CD4-positive, alpha-beta T cell treated with Interleukin-17A for 4 hours (primary cell): ENCODE measurements at places on chromosomes 11 and 22.

- no peak for DNase-seq
Measured at GRCh38 chr22:46937185-46937584, 174.7 kb downstream of the TBC1D22A start.

GRCh38 chr11:120012245-120012644 lies 125.7 kb downstream of the TRIM29 start:
- DNase-seq, result no peak

GRCh38 chr11:129239207-129239606 lies 47.1 kb upstream of the ARHGAP32 start:
- DNase-seq, result no peak

GRCh38 chr11:83793310-83793709 lies 507.1 kb upstream of the CCDC90B start:
- DNase-seq, result no peak

DNA sequence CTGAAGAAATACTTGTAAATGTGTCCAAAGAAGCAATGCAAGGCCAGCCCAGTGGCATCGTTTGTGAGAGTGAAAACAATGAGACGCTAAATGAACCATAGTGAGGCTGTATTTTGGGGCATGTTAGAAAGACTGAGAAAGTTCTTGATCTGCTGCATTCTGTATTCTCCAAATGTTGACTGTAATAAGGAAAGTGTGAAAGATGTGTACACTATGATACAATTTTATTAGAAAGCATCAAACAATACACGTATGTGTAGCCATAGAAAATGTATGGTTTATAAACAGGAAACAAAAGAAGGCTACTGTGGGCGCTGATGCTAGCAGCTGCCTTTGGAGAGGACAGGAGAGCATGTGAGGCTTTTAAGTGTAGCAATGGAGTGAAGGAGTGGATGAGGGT lies 233.5 kb upstream of the E2F8 start:
- no peak for DNase-seq

DNA sequence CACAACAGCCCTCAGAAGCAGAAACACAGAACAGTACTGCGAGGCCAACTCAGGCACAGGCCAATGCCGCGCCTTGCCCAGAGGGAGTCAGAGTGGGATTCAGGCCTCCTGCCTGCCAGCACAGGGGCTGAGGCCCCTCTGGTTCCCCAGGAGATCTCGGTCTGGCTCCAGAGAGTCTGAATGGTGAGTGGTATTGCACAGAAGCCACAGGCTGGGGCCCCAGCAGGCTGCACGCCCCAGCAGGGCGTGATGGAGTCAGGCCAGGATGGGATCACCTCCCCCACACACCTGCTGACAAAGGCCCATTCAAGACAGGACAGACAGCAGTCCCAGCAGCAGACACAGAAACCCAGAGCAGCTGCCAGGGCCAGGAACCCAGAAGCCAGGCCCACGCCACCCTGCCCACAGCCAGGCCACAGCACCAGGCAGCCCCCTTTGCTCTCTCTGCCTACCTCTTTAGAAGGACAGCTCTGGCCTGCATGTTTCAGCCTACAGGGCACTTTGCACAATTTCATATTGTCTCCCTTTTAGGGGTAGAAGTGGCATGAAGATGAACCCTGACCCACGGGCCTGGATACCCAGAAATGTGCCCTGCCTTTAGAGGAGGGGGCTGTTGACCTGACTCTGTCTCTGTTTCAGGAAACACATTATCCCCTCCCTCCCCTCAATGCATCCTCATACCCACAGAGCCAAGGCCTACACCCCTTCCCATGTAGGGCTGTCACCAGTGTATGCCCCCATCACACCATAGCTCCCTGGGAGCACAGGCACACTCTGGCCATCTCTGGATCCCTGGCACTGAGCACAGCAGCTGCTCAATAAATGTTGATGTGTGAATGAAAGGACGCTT lies 6.1 kb downstream of the FXYD6 start:
- no peak for DNase-seq

GRCh38 chr11:26753723-26754504 lies 32.1 kb upstream of the SLC5A12 start:
- no peak for DNase-seq

GRCh38 chr11:67470337-67471002 lies 1.4 kb upstream of the TMEM134 start:
- no peak for DNase-seq

DNA sequence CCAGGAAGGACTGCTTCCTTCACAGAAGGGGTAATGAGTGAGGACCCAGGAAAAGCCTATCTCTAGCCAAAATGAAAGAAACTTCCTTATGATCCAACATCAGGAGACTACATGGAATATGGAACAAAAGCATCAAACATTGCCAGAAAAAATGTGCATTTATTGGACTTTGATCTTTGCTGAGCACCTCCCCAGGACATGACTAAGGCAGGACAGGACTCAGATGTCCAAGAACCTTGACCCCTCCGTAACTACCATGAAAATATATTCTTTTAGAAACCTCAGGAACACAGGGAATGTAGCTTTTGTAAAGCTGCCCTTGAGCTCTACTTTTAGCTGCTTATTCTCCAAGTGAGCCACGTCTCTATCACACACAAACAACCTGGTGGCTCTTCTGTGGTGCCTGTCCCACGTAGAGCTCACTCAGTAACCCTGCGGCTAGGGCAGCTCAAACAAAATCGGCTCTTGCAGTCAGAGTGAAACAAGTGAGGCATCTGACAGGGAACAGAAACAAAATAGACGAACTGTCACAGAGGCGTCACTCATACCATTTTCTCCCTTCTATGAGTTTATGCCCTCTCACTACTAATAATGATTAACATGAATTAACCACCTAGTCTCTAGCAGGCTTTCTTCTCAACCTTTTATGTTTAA lies 471.5 kb upstream of the API5 start:
- no peak for DNase-seq

- DNase-seq, result peak; percentile 70
Measured at GRCh38 chr11:65424205-65425104, 1.9 kb downstream of the NEAT1 start.

GRCh38 chr22:23393721-23394320 lies 186.3 kb downstream of the IGLL1 start:
- DNase-seq, result no peak

- DNase-seq, result no peak
Measured at GRCh38 chr11:133907841-133908241, 48.9 kb downstream of the IGSF9B start.

DNA sequence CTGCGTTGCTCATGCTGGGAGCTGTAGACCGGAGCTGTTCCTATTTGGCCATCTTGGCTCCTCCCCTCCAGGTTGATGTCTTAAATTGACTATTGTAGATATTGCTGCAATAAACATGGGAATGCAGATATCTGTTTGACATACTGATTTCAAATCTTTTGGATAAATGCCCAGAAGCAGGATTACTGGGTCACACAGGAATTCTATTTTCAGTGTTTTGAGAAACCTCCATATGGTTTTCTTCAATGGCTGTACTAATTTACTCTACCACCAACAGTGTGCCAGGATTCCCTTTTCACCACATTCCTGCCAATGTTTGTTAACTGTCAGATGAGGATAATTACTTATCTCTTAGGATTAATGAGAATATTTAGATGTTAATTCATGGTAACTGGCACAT lies 467.0 kb downstream of the LUZP2 start:
- no peak for DNase-seq

GRCh38 chr11:60165951-60166350 lies 16.9 kb downstream of the MS4A6A start:
- DNase-seq, result no peak

DNA sequence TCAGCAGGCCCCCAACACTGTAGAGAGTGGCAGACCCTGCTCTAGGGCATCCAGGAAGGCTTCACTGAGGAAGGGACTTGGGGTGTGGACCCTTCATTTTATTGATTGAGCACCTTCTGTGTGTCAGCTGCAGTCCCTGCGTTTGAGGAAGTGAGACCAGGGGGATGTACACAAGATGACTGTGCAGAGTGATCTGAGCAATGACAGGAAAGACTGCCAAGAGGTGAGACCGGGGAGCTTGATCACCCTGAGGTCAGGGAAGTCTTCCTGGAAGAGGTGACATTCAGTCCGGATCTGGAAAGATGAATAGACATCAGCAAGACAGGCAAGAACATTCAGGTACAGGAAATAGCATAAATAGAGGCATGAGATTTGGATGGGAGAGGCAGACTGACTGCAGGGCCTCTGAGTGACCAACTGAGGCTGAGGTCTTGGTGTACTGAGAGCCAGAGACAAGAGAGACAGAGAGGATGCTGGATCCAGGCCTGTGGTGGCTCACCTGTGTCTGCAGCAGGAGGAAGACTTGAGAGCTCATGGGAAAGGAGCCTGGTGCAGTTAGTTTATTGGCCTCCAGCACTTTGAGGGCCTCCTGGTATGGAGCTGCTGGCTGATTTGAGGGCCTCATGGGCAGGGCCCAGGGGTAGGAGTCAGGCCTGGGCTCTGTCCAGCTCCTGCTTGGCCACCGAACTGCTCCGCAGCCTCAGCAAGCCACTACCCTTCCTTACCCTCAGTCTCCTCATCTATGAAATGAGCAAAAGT lies 5.2 kb downstream of the DGAT2 start:
- DNase-seq, result no peak

GRCh38 chr11:59000003-59000402 lies 60.7 kb downstream of the GLYATL1 start:
- no peak for DNase-seq

GRCh38 chr11:118079491-118079890 lies 2.6 kb downstream of the TMPRSS4 start:
- DNase-seq, result peak; percentile 13

DNA sequence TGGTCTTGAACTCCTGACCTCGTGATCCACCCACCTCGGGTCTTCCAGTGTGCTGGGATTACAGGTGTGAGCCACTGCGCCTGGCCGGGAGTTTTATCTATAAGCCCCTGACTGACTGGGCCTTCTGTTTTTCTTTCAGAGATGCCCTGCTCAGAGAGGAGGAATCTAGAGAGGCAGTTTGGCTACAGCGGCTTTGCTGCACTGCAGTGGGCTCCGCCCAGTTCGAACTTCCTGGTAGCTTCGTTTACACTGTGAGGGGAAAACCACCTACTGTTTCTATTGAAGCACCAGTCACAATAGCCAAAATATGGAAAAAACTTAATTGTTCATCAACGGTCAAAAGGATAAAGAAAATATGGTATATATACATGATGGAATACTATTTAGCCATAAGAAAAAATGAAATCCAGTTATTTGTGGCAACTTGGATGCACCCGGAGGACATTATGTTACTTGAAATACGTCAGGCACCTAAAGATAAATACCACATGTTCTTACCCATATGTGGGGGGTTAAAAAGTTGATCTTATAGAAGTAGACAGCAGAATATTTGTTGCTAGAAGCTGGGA lies 31.9 kb upstream of the FAM181B start:
- peak; percentile 53 for DNase-seq

- DNase-seq, result no peak
Measured at GRCh38 chr11:66271816-66272215, 3.4 kb downstream of the RAB1B start.

- peak; percentile 75 for DNase-seq
Measured at GRCh38 chr22:19597399-19597735, 73.2 kb upstream of the CLDN5 start.

- no peak for DNase-seq
Measured at GRCh38 chr11:95242091-95242844, 11.3 kb upstream of the SESN3 start.

DNA sequence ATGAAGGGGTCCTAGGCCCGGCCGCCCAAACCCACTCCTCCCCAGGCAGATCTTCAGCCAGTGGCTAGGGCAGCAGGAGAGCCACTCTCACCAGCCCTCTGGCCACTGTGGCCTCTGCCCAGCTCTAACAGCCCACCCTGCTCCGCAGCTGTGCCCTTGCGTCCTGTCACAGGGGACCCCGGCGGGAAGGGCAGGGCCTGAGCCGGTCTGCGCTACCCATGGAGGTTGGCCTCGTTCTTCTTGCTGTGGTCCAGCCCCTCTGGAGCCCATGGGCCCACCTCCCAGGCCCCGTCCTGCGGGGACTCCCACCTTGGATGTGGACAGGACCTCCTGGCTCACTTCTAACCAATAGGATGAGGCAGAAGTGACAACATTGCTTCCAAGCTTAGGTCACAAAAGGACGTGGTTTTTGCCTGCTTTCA lies 38.3 kb upstream of the TH start:
- DNase-seq, result no peak

DNA sequence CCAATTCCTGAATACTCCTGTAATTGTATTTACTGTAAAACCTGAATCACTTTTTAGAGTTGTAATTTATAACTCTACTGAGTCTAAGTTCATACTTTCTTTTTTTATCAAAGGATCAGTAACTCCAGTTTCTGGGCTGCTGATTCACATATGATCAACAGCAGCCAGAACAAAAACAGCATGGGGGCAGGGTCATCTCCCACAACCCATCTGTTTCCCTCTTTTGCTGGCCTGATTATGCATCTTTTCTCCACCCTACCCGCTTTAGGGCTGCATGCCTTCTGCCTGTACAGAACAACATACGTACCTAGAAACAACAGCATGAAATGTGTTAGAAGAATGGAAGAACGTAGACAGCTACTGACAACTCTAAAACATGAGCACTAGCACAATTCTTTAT lies 76.0 kb downstream of the MRTFA start:
- DNase-seq, result no peak

GRCh38 chr11:65225279-65226102 lies 36.3 kb upstream of the POLA2 start:
- peak; percentile 72 for DNase-seq

GRCh38 chr11:83956119-83956697 lies 670.0 kb upstream of the CCDC90B start:
- no peak for DNase-seq

DNA sequence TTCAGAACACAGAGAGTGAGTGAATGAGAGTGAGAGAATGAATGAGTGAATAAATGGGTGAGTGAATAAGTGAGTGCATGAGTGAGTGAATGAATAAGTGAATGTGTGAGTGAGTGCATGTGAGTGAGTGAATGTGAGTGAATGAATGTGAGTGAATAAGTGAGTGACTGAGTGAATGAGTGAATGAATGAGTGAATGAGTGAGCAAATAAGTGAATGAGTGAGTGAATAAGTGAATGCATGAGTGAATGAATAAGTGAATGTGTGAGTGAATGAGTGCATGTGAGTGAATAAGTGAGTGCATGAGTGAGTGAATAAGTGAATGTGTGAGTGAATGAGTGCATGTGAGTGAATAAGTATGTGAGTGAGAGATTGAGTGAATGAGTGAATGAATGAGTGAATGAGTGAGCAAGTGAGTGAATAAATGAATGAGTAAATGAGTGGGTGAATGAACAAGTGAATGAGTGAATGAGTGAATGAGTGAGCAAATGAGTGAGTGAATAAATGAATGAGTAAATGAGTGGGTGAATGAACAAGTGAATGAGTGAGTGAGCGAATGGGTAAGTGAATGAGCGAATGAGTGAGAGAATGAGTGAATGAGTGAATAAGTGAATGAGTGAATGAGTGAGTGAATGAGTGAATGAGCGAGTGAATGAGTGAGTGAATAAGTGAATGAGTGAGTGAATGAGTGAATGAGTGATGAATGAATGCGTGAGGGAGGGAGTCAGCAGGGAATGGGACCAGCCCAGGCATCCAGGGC lies 21.3 kb upstream of the MUC5B start:
- DNase-seq, result no peak

- no peak for DNase-seq
Measured at GRCh38 chr22:49659924-49660315, 167.8 kb downstream of the BRD1 start.

DNA sequence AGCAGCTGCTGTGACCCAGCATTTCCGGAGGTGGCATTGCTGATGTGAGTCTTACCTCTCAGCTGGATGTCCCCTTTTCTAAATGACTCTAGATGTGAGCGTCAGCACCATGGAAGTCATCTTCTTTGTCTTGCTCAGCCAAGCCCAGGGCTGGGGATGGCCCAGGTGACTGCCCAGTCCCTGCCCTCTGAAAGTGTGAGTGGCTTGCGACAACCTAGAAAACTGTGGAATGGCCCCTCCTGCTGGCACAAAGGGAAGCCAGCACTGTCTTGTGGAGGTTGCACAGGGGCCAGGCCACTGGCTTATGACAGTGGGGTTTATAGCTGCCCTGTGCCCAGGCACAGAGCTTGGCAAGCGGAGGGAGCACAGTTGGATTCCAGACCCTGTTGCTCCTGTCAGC lies 6.2 kb downstream of the TUB start:
- no peak for DNase-seq
